Hippocampal formation (tissue), 2 donors: ENCODE measurements at places on chromosomes 2 and 18.

- no peak for DNase-seq
These were observed 7.0 kb downstream of the C2orf80 start for GRCh38 chr2:208182835-208183234.

DNA sequence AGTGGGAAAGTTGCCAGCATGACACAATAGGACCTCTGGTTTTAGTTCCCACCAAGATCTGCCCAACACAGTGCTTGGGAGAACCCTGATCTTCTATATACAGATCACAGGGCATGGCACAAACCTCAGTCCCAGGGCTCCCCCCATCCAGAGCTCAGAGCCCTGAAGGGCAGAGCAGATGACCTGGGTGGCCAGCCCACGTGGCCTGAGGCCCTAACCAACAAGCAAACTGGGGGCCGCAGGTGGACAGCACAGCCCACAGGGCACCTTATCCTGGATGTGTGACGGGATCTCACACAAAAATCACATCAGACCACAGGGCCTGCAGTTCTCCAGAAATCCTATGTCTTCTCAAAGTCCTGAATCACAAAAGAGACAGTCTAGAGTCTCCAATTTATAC is 34.7 kb downstream of the CRACDL start:
- DNase-seq = no peak

GRCh38 chr2:215105607-215106354 is 32.6 kb downstream of the ABCA12 start:
- DNase-seq = no peak

- DNase-seq = no peak
These were observed 20.1 kb upstream of the SELENOI start for GRCh38 chr2:26325851-26326250.

GRCh38 chr2:113760400-113760799 is 4.0 kb upstream of the SLC35F5 start:
- no peak for DNase-seq

DNA sequence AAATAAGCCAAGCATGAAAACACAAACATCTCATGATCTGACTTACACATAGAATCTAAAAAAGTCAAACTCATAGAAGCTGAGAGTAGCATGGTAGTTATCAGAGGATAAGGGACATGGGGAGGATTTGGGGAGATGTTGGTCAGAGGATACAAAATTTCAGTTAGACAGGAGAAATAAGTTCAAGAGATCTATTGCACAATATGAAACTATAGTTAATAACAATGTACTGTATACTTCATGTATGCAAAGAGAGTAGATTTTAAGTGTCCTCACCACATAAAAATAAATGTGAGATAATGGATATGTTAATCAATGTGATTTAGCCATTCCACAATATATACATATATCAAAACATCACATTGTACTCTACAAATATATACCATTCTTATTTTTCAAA is 10.0 kb upstream of the ASNSD1 start:
- no peak for DNase-seq

DNA sequence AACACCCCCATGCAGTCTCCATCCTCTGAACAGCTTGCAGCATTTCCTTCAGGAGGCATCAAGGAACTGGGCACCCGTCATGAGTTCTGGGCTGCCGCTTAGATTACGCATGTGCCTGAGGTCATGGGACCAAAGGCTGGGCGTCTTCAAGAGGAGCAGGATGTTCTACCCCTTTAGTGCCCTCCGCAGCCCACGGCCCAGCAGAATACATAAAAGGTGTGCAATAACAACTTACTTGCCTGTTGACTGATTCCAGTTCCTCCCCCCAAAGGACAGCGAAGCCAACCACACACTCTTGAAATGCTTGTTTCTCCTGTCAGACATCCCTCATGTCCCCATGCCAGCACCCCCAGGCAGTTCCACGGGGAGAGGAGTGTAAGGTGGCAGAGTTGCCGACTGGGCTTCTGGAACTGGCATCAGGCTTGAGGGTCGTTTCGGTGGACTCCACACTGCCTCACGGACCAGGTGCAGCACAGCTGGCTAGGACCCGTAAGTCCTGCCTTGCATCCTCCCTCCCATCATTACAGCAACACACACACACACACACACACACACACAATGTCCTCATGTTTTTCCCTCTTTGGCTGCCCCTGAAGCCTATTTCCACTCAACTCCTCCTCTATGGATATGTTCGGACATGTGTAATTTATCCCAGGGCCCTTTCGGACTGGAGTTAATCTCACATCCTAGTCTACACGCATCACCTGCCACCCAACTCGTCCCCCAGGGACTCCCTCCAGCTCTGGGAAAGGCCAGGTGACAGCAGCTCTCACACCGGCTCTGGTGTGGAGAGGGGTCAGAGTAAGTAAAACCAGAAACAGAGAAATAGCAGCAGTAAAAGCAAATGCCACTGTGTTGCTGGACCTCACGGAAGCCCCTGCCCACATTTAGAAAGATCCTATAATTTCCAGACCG is 200.7 kb downstream of the BCL11A start:
- no peak for DNase-seq

DNA sequence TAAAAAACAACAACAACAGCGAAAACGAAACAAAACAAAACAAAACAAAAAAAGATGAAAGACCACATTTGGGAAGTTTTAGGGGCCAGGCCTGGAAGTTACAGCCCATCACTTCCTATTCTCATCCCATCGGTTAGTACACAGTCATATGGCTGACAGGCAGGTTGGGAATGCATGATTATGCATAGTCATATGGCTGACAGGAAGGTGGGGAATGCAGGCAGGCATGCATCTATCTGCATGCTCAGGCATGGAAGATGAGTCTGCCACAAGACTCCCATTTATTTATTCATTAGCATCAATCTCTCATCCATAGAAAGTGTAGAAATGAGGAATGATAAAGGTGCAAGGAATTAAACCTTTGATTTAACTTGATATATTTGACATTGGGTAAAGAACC is 325.3 kb upstream of the MEX3C start:
- DNase-seq = no peak

DNA sequence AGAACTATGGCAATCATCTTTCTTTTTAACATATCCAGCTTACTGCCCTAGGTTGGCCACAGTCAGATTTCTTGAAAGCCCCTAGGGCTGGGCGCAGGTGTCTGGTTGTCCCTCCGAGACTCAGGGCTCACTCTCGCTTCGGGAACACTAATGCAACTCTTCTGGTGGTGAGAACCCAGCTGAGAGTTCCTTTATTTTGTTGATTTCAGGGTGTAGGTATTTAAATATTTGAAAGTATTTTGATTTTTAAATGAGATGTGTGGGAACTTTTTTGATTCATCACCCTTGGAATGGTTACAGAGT is 40.7 kb downstream of the INPP4A start:
- DNase-seq = no peak

- DNase-seq = no peak
These were observed 13.7 kb downstream of the NTSR2 start for GRCh38 chr2:11656252-11656651.

- no peak for DNase-seq
These were observed 71.8 kb downstream of the SH3RF3 start for GRCh38 chr2:109200616-109201464.

- no peak for DNase-seq
These were observed 212.8 kb upstream of the LRRTM1 start for GRCh38 chr2:80517316-80517715.

DNA sequence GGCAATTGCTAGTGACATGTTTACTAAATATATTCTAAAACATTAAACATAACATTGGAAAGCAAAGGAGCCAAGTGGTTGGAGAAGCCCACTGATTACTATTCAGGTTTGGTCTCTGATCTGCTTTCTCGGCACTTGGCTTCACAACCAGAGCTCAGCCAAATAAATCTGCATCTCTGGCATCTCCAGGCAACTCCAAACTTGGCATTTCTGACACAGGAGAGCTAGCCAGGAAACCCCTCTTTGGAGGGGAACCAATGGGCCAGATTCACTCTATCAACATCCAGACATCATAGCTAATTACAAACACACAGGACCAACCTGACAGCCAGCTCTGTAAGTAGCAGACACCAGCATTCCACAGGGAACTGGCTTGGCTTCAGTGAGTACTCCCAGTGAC is 150.3 kb upstream of the ETAA1 start:
- DNase-seq = no peak

DNA sequence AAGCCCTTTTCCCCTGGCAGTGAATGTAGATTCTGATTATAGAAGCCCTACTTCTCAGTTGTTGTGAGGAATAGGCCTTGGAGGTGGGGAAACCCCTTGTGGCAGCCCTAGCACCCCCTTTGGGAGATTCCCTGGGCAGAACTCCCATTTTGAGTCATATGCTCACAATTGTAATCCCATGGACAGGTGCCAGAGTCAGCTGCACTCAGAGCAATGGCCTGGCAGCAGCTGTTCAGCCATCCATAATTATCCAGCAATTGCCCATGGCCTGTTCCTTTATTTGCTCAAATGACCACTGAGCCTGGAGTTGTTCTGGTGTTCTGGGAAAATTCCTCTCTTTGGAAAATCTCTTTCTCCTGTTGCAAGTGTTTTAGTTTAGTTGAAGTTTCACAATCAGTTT is 71.7 kb downstream of the PTRHD1 start:
- peak; percentile 86 for DNase-seq

DNA sequence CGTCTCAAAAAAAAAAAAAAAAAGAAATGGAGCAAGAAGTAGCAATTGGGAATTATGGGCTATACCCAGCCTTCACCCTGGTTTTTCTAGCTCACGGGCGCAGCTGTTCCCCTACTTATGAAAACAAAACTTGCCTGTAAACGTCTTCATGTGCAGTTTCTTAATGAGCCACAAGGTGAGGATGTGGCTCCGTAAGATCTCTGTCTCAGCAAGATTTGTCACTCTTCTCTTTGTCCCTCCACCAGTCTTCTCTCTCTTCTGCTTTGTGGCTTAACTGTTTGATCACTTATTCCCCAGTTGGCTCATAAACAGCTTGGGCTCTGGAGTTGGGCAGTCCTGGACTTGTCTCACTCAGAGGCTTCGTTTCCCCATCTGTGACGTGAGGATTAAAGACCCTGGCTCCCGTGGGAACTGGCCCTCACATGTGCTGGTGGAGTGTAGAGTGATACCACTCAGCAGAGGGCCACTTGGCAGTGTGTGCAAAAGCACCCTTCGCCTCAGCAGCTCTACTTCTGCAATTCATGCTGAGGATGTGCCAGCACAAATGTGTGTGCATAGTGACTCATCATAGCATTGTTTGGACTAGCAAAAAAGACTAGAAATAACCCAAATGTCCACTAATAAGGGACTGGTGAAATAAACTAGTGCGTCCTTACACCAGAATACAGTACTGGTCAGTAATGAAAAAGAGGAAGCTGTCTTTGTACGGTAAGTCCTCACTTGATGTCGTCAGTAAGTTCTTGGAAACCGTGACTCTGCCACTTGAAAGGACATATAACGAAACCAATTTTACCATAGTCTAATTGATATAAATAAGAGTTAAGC is 8.7 kb downstream of the CEP68 start:
- peak; percentile 81 for DNase-seq

- DNase-seq = no peak
These were observed 67.3 kb downstream of the ASB1 start for GRCh38 chr2:238493880-238494572.

DNA sequence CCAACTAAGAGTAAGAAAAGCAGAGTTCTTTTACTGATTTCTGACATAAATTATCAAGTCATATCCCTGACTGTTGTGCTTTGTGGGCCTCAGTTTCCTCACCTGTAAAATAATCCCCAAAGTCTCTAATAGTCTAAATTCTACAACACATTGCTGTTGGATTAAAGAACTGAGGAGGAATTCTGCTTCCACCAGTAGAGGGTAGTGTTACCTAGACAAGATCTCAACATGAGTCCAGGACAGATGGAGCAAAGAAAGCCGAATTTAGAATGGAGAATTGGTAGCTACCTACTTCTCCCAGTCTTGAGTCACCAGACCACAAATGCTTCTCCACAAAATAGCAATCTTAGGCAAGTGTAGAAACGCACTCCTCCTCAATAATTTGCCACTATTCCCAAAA is 462.5 kb upstream of the FSHR start:
- DNase-seq = peak; percentile 63
